ENCODE measurements at places on chromosomes 5 and 9.

- DNase-seq: no peak
Observed at GRCh38 chr9:112013266-112013665, 116.7 kb downstream of the UGCG start.

DNA sequence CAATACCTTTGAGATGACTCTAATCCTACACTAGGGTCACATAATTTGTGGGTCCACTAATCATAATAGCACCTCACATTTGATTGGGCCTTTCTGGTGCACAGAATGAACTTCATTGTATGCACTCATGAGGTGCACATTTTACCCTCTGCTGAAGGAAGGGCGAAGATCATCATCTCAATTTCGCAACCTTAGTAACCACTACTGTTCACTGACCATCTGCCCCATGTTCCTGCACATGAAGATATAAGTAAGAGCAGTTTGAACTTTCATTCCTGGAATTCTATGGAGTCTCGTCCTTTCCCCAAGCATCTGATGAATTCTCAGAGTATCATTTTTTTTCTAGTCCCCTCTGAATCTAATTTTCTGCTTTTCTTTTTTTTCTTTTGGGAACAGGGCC is 21.2 kb downstream of the GAS1 start:
- DNase-seq: no peak

GRCh38 chr9:20805766-20806165 is 121.7 kb downstream of the FOCAD start:
- DNase-seq: no peak

- no peak for DNase-seq
Observed at GRCh38 chr5:172745838-172746237, 25.2 kb downstream of the DUSP1 start.

- DNase-seq: no peak
Observed at GRCh38 chr5:80238778-80239679, 16.8 kb downstream of the SERINC5 start.

GRCh38 chr5:38099205-38100168 is 158.9 kb upstream of the EGFLAM start:
- no peak for DNase-seq

DNA sequence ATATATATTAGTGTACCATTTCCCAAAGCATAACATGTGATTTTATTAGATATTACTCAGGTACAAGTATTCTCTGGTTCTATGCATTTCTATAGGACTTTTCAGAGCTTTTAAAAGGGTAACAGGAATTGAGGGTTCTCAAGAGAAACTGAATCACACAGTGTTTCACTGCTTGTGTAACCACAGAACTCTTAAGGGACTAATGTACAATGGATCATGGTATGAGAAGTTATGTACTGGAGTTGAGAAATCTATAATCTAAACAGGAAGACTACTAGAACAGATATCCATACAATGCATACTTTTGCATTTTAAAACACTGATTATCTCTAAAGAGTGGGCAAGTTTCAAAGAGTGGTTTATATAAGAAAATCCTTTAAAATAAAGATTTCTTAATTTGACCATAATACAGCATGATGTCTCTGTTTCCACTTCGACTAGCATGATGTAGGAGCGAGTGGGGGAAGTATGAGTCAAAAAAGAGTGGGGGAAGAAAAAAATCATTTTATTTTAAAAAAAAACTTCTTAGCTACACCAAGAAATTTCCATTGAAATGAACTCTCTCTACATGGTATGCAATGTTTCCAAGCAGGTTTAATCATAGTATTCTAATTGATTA is 183.5 kb downstream of the RFX3 start:
- peak; percentile 54 for DNase-seq

DNA sequence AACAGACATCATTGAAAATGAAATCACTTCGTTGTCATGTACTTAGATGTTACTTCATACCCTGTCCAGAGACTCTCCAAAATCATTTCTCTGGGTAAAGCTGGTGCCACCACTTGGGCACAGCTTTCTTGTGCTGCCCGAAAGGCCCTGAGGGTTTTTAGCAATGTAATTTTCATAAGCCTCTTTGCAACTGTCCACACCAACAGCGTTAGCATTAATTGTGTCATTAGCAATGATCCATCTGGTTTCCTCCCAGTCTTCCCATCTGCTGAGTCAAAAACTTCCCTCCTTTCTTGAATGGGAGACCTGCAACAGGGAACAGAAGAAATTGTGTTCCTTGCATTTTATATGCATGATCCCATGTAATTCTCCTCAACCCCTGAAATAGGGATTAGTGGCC is 8.6 kb upstream of the MSX2 start:
- no peak for DNase-seq

DNA sequence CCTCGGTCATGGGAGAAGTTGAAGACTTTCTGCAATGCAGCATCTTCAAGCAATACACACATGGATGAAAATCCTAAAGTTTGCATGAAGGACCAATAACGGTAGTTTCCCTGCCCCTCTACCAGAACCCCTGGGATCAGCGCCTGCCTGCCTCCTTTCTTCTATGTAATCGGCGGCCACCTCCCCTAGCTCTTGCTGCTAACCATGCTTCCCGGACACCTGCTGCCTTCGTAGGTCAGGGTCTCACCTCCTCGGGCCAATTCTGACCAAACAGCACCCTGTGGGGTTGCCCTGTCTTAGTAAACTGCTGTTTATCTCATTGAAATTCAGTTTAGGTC is 388 bp upstream of the MED10 start:
- DNase-seq: no peak

DNA sequence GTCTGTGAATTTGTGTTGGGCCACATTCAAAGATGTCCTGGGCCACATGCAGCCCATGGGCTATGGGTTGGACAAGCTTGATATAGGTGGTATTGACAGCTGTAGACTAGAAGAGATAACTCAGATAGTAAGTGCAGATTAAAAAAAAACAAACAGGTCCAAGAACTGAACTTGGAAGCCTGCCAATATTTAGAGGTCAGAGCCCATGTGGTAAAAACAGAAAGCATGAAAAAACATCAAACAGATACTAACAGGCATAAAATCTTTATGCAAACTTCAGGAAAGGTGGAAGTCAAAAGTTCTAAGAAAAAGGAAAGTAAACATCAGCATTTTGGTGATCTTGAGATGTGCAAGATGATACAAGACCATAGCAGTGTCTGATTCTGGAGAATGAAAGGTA is 155.1 kb upstream of the NR4A3 start:
- DNase-seq: no peak

- no peak for DNase-seq
Observed at GRCh38 chr9:129486756-129487657, 133.9 kb downstream of the C9orf50 start.

DNA sequence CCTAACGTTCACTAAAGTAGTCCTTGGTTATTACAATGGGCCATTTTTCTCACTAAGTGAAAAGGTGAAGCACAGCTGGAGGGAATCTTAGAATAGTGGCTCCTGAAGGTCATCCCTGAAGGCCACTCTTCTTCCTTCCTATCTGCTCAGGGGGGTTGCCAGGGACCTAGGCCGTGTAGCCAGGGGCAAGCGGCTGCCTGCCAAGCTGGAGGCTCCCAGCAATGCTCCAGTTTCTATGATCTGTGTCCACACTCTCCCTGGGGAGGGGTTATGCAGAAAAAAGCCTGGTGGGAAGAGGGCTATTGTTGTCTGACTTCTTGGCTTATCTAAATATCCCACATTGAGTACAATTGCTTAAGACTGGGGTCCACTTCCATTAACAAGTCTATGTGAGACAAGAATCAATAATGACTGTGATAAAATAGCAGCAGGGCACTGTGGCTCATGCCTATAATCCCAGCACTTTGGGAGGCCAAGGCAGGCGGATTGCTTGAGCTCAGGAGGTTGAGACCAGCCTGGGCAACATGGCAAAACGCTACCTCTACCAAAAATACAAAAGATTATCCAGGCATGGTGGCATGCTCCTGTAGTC is 3.8 kb downstream of the NMRK1 start:
- DNase-seq: no peak

DNA sequence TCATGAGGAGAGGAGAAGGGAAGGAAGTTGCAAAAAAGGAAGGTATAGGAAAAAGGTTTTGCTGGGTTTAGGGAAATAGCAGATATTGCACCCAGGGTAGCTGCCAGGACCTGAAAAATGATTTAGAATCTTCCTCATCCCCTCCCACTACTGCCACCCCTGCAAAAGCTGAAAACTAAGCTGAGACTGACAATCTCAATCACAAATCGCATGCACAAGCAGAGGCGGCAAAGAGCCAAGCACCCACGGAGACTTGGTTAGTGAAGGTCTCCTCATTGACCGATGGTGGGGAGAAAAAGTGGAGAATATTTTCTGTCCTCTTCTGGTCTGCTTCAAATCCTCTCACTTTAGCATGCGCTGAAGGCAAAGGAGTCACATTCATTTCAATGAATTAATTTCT is 39.1 kb upstream of the PAM start:
- DNase-seq: no peak

DNA sequence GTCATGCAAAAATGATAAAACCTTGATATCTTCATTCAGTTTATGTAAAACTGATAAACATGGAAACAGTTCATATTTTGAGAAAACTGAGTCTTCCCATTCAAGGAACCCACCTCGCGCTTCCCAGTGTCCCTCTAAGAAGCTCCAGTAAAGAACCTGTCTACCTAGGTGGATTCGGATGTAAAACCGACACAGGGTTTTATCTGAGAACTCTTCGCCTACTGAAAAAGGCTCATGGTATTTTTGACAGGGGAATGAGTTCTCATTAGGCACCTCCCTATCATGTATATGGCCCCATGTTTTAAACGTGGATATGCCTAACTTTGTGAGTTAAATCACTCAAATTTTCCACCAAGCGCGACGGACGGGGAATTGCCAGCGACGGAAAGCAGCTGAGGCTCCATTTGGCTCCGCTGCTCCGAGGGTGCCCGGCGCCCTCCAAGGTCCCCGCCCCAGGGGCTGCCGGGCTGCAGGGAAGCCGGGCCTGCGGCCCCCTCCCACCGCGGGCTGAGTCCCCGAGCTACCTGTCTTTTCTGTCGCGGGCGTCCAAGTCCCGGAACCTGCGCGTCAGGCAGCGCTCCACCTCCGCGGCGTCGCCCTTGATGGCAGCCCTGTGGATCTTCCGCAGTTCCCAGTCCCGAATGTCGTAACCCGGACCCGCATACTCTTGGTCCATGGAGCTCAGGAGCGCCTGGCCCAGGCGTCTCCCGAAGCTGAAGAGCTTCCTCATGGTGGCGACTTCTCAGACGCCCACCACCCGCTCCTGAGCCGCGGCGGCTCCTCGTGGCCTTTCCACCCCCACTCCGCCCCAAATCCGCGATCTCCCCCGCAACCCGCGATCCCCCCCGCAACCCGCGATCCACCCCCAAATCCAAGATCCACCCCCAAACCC is 594 bp downstream of the ANKRD18A start:
- DNase-seq: no peak

- DNase-seq: no peak
Observed at GRCh38 chr5:32476891-32477290, 32.4 kb upstream of the ZFR start.

GRCh38 chr9:135887585-135888050 is 19.7 kb downstream of the CAMSAP1 start:
- DNase-seq: no peak

- no peak for DNase-seq
Observed at GRCh38 chr5:173717959-173718358, 101.5 kb upstream of the BOD1 start.

DNA sequence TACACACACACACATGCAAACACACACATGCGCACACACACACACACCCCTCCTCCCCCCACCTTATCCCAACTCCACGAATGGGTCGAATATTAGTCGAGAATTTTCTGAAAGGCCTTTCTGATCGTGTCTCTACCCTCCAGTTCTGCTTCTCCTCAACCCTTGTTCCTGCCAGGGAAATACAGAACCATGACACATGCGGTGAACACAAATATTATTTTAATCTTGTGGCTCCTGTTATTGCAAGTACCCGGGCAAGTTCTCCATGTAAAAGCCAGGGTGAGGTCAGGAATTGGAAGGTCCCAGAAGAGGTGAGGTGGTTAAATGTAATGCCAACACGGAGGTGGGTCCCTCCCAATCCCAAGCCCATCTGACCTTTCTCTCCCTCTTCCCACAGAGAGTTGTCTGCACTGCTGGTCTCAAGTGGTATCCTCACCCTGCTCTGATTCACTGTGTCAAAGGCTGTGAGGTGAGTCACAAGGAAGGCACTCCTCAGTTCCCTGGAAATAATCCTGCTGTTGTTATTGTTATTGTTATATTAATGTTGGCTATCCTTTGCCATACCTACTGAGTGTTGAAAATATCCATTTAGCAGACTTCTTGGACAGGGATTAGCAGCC is 223.7 kb downstream of the PAPPA start:
- DNase-seq: peak; percentile 60

DNA sequence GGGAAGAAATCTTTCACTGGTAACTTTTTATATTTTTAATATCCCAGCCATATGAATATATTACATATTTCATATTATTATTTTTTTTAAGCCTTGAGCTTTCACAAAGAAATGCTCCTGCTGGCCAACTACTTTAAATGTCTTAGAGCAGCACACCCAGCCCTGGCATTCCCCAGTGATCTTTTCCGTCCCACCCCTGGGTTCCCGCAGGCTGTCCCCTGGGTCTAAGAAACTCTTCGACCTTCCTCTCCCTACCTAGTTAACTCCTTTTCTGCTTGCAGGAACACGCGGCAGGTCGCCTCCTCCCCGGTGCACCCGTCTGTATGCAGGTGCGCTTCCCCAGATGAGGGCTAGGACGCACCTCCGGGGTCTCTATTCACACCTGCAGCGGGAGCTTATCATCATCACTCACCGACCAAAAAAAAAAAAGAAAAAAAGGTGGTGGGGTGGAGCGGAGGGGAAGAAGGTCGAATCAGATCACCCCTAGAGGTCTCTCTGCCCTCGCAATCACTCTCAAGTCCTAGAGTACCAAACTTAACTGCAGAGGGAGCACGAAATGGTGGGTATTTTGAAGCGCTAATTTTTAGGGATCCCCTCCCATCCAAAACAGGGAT is 696 bp downstream of the ZFP62 start:
- DNase-seq: no peak

GRCh38 chr9:92740446-92740961 is 24.1 kb downstream of the BICD2 start:
- DNase-seq: no peak

- no peak for DNase-seq
Observed at GRCh38 chr9:6552033-6552432, 93.5 kb downstream of the GLDC start.

DNA sequence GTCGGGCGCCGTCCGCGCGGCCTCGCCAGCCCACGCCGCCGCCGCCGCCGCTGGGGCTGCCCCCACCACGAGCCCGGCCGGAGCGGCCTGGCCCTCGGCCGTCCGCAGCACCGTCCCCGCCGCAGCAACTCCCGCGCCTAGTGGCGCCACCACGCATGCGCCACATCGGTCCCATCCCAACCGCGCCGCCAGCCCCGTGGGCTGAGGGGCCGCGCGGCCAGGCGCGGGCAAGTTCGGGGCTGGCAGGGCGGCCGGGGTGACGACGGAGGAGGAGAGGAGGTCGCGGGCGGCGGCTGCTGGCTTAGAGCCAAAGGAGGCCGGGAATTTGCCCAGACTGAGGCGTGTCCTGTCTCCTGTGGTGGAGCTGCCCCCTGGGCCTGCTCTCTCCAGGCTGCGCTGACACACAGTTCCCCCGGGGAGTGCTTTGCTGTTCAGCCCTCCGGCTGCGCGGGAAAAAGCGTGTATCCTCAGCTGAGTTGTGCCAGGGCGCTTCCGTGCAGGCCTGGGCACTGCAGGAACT is at the start of gene TUSC1:
TUSC1 (minus strand) TSS at position 298 of the 520 bp plus-strand sequence; CDS start at position 166, 132 bp downstream.
- peak; percentile 75 for DNase-seq

Measured in HS-5 (cell line).